ENCODE measurements at places on chromosomes 2 and 18.

DNA sequence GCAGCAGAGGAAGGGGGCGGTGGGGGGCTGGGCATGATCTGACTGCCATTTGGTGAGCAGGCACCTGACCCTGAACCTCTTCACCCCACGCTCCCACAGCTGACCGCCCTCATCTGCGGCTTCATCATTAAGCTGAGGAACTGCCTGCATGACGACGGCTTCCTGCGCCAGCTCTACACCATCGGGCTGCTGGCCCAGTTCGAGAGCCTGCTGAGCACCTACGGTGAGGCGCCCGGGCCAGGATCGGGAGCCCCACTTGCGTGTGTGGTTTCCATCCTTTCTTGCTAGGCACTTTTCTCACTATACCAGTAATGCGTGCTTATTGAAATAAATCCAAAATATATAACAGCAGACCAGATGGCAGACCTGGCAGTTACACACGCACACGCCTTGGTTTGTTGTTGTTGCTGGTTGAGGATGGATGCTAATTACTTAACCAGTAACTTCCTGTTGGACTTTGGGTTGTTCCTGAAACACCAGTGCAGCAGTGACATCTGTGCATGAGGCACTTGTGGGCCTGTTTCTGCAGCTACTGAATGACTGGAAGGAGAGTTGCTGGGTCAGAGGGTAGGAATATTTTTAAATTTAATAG, 43.7 kb downstream of the COA5 start:
- no peak for DNase-seq

GRCh38 chr2:12637754-12638153, 79.0 kb upstream of the TRIB2 start:
- no peak for DNase-seq

- DNase-seq: no peak
These were observed 123.5 kb downstream of the TANC1 start for GRCh38 chr2:159091976-159092375.

- DNase-seq: no peak
These were observed 123.8 kb upstream of the ZEB2 start for GRCh38 chr2:144643537-144644336.

DNA sequence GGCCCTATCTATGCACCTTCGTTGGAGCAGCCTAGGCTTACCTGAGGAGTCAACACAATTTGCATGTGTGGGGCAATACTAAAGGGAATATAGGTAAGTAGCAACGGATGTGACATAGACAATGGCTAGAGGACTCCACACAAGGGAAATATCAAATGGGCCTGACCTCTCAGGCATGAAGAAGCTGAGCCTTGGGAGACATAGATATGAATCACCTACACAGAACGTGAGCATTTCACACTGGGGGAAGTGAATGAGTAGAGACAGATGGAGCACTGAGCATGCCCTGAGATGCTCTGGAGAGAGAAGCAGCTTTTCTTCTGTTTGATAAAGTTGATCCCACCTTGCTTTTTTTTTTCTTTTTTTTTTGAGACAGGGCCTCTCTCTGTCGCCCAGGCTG, 97.9 kb downstream of the ATL2 start:
- no peak for DNase-seq

DNA sequence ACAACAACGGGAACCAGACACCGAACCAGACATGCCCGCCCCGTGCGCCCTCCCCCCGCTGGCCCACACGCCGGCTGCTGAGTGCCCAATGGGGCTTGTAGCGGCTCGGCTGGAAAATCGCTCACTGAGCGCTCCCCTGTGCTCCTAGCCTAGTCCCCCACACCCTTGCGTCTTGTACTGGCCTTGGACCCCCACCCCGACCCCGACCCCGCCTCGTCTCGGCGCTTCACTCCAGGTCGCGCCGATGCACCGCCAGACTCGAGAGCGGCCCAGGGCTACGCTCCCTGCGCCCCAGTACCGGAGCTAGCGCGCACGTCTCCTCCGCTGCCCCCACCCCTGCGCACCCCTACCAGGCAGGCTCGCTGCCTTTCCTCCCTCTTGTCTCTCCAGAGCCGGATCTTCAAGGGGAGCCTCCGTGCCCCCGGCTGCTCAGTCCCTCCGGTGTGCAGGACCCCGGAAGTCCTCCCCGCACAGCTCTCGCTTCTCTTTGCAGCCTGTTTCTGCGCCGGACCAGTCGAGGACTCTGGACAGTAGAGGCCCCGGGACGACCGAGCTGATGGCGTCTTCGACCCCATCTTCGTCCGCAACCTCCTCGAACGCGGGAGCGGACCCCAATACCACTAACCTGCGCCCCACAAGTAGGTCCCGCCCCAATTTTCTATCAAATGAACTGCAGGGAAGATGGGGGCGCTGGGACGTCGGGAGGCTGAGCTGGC, 1.5 kb downstream of the GAD1 start:
- no peak for DNase-seq

DNA sequence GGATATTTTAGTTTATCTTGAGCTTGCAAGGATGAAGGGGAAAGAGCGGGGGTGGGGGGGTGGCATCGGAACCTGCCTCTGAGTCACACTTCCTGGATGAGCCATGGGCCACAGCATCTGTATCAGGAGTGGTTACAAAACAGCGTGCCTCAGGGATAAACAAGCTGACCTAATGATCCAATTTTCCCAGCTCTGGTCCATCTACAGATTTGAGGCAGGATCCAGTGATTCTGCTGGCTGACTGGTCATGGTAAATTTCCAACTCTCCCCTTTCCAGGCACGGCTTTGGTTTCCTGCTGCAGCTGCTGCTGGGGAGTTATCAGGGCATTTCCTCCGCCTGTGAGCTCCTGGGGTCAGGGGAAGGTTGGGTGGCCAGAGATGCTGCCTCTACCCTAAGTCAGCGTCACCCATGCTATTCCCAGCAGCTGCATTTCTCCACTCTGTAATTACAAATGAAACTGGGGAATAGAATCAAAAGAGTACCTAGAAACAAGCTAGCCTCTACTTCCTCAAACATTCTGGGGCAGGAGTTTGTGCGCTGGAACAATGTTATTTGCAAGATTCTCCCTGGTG, 4.7 kb upstream of the HPCAL1 start:
- DNase-seq: no peak

DNA sequence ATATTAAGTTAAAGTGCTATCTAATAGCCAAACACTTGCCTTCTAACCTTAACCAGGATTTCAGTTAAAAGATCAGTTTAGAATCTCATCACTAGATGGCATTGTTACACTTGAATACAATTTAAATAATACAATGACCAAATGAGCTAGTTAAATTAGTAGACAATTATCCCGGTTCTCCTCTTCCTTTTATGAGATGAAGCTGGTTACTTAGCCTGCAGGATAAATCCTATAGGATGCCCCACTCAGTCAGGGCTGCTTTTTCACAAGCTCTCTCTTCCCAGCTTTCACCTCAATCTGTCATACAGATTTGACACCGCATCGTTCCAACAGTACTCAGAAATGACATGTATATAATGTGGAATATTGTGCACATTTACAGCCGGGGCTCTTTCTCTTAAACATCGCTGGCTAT, 678.8 kb downstream of the KCNJ3 start:
- no peak for DNase-seq

GRCh38 chr18:76564117-76564516, 69.1 kb upstream of the ZNF516 start:
- peak; percentile 59 for DNase-seq

- DNase-seq: no peak
These were observed 181.2 kb downstream of the FAM124B start for GRCh38 chr2:224220586-224221255.

DNA sequence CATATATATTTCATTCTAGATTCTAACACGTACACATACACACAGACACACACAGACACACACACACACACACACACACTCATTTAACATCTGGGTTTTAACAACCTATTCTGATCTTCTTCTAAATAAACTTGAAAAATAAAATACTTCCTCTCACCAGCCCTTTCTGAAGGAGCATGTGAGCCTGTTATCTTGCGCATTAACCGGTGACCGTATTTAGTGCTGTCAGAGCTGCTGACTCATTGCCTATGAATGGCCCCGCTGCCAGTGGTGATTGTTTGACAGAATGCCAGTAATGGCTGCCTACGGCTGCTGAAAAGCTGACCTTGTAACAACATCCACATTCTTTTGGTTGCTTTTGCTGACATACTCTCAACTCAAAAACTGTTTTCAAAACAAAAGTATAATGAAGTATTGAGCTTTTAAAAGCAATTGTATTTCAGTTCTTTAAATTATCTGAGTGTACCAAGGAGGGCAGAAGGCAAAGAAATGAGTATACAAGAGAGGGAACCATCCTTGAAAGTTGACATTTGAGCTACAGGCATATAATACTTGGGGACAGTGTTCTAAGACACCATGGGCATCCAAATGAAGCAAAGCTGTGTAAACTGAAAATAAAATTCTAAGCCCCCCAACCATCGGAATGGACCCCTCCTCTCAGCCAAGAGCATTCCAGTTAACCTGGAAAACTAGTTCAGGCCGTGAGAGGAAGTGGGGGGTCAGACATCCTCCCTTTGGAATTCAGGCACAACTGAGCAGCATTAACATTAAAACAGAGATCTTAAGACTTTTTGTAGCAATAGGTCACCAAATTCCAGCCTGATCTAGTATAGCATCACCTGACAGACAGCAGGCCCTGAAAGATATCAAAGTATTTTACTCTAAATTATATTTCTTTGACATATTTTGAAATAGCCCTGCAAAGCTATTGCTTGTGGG, 50.2 kb upstream of the DTNA start:
- DNase-seq: peak; percentile 95

Measured in non-pigmented ciliary epithelial cell (primary cell).